H7 (cell line): ENCODE measurements at places on chromosomes 3 and 15.
A peak's percentile ranks its signal among the peaks of the same experiment; 100 is the strongest.

- DNase-seq: no peak
Measured at GRCh38 chr15:44812029-44812517, 75.7 kb downstream of the TRIM69 start.

GRCh38 chr3:183370391-183370790 lies 58.0 kb downstream of the MCF2L2 start:
- DNase-seq: no peak

DNA sequence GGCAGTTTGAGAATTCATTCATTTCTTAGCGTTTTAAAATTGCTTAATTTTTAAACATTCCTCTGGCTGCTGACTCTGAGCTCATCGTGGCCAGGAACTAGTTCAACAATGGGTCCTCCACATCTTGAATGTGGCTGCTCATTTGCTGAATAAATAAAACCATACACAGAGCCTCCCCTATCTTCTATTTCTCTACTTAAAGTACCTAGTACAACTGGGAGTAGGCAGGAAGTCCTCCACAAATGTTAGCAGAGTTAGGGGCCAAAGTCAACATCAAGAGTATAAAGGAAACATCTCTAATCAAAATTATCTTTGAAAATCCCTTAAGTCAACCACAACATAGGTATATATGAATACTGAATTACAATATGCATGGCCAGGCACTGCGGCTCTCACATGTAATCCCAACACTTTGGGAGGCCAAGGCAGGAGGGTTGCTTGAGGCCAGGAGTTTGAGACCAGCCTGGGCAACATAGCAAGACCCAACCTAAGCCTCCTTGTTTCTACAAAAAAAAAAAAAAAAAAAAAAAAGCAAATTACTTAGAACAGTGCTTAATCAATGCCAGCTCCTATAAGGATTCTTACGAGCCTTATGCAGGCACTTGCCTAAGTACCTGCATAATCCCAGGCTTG lies 57.5 kb upstream of the LMOD3 start:
- no peak for DNase-seq

DNA sequence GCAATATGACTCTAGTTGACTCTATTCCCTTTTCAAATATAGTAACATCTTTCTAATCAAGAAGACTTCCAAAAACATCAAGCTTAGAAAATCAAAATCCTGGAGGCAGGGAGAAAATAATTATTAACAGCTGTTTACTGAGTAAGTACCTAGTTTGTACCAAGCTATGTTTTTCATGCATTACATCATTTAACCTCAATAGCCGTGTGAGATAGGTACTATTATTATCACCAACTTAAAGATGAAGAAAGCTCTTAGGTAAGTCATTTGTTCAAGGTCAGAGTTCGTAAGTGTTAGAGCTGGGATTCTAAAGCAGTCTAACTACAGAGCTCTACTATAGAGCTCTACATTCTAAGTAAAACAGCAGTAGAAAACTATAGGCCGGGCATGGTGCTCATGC lies 41.6 kb downstream of the GSK3B start:
- no peak for DNase-seq

DNA sequence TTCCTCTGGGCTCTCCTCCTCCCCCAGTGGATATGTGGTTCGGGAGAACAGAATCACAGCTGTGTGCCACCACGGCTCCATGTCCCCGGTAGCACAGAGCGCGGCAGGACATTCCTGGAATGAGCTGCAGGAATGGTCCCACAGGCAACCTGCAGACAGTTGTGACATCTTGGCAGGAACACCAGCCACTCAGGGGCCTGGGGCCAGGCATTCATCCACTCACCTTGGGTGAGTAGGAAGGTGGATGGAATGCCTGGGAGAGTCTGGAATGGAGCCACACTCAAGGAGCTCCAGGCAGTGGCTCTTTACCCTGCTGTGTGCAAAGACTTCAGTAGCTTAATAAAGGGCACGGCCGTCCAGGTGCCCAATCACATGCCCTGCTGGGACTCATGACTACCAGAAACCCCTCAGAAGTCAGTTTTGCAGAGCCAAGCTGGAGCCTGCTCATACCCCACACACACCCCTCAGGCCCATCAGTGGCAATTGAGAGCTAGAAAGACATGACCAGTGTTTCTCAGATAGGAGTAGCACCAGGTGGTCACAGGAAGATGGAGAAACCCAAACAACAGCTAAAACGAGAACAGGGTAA lies 117.3 kb upstream of the PRR20G start:
- DNase-seq: no peak

- peak; percentile 26 for DNase-seq
Measured at GRCh38 chr3:57582474-57583168, 14.5 kb downstream of the ARF4 start.

GRCh38 chr15:62873203-62873602 lies 169.3 kb upstream of the TPM1 start:
- no peak for DNase-seq

DNA sequence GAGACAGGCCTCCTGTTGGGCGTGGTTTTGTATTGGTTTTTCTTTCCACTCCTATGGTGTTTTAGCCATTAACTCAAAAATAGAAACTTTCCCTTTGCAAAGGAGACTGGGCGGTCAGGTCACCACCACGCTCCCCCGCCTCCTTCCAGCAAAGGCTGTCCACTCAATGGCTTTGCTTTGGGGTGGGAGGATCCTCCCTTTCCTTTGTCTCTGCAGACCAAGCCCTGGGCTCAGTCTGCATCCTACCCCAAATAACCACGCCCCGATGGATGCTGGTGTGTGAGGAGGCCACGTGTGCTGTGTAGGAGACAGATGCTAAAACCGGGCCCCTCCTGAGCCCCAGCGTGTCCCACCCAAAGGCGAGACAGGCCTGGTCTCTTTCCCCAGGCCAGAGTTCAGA lies 68.5 kb downstream of the GRIP2 start:
- no peak for DNase-seq

DNA sequence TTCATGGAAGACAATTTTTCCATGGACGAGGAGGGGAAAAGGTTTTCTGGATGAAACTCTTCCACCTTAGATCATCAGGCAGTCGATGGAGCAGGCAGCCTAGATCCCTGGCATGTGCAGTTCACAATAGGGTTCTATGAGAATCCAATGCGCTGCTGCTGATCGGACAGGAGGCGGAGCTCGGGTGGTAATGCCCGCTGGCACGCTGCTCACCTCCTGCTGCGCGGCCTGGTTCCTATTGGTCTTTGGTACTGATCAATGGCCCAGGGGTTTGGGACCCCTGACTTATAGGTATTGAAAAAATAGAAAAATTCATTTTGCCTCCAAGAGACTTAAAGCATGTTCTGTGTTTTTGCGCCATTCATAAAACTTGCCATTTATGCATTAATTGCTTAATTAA lies 793.9 kb upstream of the NR2F2 start:
- no peak for DNase-seq

DNA sequence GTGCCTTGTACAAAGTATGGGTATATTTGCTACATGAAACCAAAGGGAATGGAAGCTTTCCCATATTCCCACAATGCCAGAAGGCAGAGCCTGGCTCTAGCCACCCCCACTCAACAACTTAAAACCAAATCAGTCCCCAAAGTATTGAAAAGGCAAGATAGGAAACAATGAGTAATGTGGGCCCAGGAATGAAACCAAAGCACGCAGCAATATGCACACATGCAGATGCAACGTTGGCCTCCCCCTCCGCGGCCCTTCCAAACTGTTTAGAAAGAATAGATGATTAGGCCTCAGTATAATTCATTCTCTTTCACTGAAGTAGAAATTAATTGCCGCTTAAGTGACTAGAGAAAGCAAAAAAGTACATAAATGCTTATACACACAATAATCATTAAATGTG lies 59.1 kb downstream of the THRB start:
- DNase-seq: no peak

DNA sequence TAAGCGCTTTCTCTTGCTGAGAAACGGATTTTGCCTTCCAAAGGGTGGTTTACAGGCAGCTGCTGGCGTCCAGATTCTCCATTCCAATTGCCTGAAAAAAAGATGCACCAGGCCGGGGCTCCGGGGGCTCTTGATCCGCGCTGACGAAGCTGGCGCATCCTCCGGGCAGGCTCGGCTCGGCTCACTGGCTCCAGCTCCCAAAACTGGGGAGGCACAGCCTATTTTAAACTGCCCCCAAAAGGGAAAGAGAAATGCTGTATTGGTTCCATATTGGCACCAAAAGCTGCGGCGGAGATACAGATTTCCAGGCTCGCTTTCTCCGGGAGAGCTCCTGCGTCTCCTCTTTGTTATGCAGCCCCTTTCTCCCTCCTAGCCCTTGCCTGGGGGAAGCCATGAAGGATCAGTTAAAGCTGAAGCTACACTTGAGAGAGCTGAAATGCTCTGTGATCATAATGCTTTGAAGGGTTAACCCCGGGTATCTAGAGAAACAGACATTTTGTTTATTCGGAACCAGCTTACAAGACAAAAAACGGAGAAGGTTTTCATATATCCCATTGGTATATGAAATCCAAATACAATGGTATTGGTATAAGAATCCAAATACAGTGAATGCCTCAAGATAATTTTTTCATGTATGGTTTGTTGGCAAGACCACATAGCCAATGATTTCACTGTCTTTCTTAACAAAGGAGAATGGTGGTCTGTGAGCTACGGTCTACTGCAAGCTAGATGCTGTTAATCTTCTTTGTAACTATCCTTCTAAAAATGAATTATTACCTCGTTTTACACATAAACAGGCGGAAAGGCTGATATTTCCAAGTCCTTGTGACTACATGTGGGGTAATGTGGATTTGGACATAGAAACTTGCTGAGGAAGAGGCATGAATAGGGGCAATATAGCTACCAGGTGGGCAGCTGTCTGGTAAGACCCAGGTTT lies 693 bp downstream of the CD200 start:
- DNase-seq: peak; percentile 50

DNA sequence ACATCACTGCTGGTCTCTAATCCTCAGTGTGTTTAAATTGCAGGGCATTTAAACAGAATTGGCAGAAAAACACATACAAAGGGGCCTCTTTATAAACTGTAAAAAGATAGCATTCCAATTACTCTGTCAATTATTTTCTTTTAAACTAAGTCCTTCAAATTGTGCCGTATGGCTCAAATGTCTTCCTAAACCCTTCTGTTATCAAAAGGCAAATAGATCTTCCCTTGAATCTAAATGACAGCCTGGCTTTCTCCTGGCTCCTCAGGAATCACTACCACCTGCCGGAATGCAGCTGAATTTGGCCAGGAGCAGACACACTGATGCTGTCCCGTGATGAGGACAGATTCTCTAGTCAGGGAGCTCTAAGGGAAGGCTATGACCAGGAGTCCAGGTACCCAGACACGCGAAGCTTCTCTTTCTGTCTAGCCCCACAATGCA lies 85.6 kb downstream of the IGF2BP2 start:
- DNase-seq: peak; percentile 61

- peak; percentile 4 for DNase-seq
Measured at GRCh38 chr15:65914386-65914785, 45.1 kb downstream of the RAB11A start.

GRCh38 chr3:149340310-149340933 lies 7.0 kb upstream of the TM4SF18 start:
- no peak for DNase-seq

DNA sequence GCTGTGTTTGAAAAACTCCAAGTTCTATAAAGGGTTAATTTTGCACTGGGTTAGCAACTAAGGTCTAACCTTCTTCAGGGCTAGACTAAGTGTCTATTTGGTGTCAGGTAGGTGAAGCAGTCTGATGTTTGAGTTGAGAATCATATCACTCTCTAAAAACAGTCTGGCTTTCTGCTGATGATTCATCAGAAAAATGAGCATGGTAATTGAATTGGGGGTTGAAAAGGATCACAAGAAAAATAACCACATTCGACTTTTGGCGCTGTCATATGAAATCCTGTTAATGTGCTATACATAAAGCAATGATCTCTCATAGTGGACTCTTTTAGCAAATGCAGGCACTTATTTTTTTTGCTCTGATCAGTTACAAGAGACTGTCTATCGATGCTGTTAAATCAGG lies 242.2 kb upstream of the AZI2 start:
- DNase-seq: no peak

- no peak for DNase-seq
Measured at GRCh38 chr3:148878095-148878494, 13.0 kb downstream of the CPA3 start.

GRCh38 chr3:81869382-81869781 lies 107.9 kb upstream of the GBE1 start:
- DNase-seq: no peak
